ENCODE measurements at places on chromosomes 16 and 17.

- no peak for DNase-seq
Measured at GRCh38 chr16:54125751-54126655, 160.6 kb downstream of the IRX3 start.

GRCh38 chr17:3885970-3886369 is 6.9 kb downstream of the CAMKK1 start:
- DNase-seq: no peak

DNA sequence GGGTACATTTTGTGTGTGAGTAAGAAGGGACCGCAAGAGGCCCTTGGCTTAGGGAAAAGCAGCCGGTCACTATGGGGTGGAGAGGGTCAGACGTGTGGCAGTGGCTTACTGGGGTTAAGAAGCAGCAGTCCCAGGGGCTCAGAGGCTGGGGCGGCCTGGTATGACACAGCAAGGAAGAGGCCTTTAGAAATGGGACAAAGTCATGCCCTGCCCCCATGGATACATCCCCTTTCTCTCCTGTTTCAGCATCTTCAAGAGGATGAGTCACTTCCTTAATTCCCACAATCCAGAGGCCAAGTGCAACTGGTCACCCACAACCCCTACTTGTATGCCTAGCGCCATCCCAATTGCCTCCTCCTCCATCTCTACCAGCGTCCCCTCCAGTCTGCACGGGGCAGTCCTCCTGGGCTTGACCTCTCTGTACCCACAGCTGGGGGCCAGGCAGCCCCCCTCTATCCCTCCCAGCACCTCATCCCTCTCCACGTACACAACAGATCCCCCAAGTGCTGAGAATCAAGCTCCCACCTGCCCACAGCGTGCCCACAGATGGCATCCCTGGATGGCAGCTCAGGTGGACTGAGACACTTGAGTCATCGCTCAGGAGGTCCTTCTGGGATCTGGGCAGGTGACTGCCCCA is 6.9 kb upstream of the EFTUD2 start:
- DNase-seq: no peak

DNA sequence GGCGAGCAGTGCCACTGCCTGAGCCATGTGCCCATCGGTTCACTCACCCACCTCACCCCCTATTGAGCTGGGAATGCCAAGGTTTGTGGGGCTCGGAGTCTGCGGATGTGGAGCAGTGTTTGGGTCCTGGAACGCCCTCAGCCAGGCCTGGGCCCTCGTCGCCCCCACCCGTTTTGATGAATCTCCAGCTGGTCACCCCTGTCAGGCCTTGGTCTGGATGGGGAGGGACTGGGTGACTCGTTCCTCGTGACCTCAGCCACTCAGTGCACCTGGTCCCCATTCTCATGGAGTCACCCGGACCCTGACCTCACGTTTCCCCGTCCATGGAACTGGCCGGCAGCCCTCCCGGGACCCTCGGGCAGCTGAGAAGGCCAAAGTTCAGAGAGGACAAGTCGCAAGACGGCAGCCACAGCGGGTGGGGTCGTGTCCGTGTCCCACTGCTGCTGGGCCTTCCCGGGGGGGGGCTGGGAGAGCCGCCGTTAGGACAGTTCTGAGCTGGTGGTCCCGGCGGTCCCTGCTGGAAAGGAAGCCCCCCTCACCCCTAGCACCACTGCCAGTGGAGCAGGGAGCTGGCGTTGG is 23.2 kb downstream of the GSE1 start:
- DNase-seq: no peak

DNA sequence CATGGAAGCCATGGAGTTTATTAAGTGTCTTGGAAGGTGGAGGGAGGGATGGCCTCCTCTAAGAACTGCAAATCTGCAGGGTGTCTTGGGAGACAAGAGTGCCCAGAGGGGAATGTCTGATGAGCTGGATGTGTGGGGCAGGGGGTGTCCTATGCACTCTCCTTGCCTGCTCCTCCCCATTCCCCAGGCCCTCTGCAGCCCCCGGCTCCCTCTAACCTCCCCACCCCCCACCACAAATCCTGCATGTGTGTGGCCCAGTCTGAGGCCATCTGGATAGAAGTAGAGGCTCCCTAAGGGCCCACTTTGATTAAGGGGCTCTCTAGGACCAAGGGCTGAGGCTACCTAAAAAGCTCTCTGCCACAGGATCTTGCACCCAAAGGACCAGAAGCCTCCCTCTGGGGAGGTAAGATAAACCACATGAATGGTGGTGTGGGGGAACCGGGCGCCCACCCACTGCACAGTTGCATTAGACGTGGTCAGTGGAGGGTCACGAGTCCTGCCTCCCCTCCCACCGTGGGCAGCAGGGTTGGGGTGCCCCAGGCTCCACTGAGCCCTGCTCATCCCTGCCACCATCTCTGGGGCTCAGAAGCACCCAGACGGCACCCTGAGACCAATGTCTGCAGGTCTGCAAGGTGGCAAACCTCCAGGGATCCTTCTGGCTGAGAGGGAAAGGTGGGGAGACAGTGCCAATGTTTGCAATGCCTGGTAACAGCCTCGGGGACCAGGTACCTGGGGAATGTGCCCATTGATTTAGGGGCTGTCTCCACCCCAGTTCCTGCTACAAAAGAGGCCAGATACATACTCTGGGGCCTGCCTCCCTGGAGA is 618 bp downstream of the AANAT start:
- DNase-seq: no peak

DNA sequence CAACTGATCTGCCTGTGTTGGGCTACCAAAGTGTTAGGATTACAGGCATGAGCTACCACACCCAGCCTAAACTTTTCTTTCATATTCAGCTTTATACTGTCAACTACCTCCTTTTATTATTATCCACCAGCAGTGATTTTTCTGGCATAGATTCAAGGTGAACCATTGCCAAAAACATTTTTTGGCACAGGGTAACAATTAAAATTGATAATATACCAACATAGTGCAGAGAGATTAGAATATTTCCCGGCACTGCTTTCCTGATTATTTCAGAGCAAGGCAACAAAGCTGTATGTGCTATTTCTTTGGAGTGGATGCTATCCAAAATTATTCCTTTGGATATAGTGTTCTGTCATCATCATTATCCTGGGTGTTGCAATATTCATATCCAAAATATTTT is 781.6 kb upstream of the SOX9 start:
- no peak for DNase-seq

DNA sequence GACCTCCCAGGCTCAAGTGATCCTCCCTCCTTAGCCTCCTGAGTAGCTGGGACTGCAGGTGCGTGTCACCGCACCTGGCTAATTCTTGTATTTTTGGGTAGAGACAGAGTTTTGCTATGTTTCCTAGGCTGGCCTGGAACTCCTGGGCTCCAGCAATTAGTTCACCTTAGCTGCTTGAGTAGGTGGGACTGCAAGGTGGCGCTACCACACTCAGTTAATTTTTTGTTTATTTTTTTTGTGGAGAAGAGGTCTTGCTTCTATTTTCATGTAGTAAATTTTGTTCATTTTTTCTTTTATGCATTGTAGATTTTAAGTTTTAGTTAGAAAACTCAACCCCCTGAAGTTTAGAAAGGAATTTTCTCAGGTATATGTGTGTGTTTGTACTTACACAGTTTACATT is 21.7 kb downstream of the RNF135 start:
- DNase-seq: no peak

DNA sequence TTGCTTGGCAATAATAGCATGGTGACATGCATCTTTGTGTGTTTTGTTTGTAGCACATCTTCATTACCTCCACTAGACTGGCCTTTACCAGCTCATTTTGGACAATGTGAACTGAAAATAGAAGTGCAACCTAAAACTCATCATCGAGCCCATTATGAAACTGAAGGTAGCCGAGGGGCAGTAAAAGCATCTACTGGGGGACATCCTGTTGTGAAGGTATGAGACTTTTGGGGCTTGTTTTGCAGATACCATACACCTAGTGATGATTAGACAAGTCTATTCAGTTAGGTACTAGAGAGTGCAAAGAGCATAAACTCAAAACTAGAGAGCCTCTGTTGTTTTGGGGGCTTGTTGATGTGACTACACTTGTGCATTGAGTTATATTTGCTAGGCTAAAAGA is 41.2 kb downstream of the NFATC3 start:
- DNase-seq: no peak

DNA sequence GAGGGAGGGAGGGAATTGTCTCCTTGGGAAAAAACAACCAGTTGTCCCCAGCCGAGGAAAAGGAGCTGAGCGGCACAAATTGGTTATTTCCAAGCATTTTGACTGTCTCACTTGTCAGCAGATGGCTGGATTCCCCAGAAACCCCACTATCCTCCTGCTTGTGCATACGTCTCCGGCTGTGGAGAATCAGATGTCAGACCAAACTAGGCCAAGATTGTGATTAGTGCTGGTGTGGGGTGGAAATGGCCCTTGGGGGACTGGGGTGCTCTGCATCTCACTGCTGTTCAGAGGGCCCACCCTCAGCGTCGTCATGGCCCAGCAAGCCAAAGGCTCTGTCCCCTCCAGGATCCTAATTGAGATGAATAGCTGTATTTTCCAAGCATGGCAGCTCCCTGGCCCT is 131.7 kb upstream of the HSBP1 start:
- no peak for DNase-seq

- DNase-seq: peak; percentile 38
Measured at GRCh38 chr17:40025991-40026815, 11.0 kb downstream of the CSF3 start.

DNA sequence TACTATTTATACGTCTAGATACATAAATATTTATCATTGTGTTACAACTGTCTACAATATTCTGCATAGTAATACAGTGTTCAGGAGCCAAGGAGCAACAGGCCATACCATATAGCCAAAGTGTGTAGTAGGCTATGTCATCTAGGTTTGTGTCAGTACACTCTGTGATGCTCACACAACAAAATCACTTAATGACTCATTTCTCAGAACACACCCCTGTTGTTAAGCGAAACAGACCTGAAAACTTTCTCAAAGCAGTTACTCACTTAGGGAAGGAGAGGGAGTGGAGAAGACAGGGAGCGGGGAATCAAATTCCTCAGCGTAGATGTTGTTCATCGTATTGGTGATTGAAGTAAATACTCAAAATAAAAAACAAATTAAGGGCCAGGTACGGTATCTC is 269.5 kb downstream of the STX8 start:
- no peak for DNase-seq

GRCh38 chr17:39926588-39927100 is 757 bp downstream of the ORMDL3 start:
- DNase-seq: peak; percentile 61

GRCh38 chr17:17512866-17513265 is 16.7 kb upstream of the RASD1 start:
- DNase-seq: no peak

- DNase-seq: no peak
Measured at GRCh38 chr16:8257561-8257960, 332.8 kb downstream of the TMEM114 start.

DNA sequence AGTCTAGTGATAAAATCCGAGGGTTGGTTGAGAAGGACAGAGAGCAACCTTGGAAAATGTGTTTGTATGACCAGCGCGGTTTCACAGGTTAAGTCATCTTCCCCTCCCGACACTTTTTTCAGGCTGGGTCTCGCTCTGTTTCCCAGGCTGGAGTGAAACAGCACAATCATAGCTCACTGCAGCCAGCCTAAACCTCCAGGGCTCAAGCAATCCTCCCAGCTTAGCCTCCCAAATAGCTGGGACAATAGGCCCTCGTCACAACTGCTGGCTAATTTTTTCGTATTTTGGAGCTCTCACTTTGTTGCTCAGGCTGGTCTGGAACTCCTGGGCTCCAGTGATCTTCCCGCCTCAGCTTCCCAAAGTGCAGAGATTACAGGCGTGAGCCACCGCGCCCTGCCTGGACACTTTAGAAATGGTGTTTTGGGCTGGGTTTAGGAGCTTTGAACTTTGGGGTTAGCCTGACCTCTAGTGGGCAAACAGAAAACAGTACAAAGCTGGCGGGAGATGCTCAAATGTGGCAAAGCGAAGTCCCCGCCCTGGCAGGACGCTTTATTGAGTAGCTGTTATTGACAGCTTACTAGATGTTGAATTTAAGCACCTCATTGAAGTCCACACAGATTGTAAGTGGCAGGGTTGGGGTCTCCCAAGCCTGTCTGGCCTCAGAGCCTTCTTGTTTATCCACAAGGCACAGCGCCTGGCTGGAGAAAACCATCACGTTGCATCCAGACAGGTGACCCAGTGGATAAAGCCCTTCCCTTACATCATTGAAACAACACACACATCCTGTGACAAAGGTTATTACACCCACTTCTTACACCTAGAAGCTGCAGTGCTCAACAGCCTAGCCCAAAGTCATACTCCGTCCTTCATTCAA is 34.7 kb upstream of the RBBP6 start:
- peak; percentile 53 for DNase-seq

DNA sequence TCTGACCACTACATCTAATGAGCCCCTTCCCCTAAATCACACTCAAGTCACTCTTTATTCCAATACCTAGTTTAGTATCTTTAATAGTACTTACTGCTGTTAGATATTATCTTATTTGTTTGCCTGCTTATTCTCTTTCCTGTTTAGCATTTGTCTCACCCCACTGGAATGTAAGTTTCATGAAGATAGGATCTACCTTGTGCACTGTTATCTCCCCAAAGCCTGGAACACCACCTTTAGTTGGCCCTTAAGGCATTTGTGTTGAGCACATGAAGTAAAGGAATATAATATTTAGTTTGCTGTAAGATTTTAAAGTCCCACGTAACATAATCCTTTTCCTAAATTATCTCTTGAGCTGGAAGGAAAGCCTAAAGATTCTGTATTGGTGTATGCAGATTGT is 50.2 kb downstream of the VPS35L start:
- DNase-seq: no peak

DNA sequence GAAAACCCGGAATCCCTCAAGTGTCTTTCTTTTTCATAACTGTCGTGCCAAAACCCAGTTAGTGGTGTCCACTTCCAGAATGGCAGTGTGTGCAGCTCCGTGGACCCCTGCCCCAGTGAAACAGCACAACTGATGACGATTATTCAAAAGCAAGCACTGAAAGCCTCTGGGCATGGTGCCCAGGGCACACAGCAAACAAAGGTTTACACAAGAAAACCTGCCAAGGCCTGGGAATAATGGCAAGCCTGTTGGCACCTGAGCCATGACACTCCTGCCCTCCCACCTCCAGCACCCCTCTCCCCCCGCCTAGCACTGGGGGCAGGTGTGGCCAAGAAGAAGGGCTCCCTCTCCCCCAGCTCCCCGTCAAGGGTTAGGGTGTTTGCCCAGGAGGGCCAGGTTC is 2.8 kb downstream of the PKMYT1 start:
- DNase-seq: no peak

DNA sequence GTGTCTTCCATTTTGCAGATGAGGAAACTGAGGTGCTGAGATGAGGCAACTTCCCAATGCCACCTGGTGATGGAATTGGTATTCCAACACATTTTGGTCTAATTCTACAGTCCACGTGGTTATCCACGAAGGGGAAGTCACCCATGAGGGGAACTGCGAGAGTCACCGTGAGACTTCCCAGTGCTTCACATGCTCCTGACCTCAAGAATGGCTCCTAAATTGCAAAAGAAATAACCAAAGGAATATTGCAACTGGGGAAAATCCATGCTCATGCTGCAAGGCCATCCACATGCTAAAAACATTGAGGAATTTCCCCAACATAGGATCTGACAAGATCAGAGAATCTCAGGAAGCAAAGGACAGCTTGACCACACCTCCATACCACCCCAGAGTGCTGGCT is 153.9 kb downstream of the HS3ST3B1 start:
- no peak for DNase-seq
